AG09319 (cell line): ENCODE measurements at places on chromosomes 13 and 19.

DNA sequence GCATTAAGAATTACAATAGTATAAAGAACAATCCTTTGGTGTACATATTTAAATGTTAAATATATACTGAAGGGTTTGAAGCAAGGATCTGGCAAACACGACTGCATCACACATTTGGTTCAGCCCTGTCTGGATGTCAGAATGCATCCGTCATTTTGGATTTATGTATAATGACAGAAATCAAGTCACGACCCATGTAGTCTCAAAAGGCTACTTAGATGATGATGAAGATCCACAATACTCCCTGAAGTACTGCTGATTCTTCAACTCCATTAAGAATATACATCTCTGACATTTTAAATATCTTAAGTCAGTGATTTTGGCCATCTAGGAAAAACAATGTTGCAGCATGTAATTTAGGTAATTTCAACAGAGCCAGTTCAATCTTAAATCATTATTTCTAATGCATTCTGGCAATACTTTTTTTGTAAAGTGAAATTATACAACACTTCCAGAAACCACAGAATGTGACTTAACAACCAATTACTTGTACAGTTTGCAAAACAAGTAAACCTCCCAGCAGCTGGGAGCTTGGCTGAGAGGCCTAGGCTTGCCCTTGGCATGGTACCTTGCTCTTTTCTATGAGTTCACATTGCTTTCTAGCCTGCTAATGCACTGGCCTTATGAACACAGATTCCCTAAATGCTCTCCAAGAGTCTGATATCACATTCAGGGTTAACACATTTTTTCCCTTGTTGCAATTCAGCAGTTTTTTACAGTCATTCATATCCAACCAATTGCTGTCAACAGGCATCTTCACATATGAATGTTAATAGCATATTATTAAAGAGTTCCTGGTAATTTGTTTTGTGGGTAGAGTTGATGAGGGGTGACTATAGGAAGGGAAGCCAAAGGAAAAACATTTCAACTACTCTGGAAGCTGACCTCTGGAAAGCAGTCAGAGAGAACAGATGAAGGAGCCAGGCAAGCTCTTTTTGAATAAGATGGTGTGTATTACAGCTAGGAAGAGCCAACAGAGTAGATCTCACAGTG is 175.2 kb downstream of the ENOX1 start:
- DNase-seq = no peak

DNA sequence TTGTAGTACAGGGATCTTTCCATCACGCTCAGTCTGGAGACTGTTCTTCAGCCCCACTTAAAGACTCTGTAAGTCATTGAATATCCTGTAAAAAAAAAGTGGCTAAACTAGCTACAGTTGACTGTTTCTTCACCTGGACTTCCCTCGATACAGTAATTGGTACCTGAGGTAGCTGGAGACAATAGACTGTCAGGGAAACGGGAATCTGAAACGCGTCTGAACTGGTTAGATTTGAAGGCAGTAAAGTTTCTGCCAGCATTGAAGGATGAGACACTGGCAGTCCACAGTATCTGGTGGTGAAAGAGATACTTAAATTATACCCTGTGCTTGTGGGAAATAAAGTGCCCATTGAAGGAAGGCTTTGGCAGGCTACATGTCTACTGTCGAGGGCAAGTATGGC is 550.5 kb downstream of the IRS2 start:
- no peak for DNase-seq

DNA sequence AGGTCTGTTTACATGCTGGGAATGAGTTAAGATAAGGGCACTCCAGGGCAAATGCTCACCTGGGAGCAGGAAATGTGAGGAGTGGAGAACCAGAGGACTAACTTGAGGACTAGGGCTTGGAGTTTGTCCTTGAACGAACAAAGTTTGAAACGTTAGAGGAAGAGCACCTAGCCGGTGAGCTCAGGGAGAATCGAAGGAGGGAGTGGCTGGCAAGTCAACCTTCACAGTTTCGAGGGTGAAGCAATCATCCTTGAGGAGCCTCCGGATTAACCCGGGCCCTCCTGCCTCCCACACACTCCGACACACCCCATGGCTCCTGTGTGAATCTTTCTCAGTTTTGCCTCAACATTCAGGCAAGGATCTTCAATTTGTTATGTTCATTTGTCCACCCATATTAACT is 58.6 kb downstream of the LMO7 start:
- DNase-seq = no peak

GRCh38 chr19:13484166-13484565 is 22.1 kb downstream of the CACNA1A start:
- DNase-seq = no peak

- DNase-seq = no peak
Measured at GRCh38 chr19:10655457-10656312, 1.5 kb downstream of the ILF3 start.

DNA sequence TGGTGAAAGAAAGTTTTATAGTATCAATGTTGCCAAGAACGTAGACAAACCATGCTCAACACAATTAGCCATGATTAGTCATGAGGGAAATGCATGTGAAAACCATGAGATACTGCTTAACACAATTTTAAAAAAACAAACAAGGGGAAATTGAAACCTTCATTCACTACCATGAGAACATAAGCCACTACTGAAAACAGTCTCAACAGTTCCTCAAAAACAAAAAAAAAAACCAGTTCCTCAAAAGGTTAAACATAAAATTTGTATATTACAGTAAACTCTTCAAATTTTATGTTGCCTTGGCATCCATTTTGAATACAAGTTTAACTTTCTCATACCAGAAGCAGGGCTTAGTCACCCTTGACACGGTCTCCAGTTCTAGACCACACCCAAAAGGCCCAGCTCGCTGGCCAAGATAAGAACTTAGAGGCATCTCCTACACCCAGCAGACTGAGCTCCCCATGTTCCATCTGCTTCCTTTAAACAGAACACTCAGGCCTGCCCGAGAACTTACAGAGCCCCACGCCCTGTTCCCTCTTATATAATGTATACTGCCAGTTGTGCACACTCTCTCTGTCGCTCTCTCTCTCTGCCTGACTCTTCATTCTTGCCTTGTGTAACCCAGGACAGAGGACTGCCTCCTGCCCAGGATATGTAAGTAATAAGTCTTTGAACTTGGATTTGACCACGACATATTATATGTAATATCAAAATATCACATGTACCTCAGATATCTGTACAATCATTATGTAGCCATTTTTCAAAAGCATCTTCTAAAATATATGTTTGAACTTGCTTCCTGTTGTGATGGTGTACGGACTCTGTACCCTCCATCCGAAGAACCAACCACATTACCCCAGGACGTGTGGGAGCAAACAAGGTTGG is 67.4 kb downstream of the STK24 start:
- DNase-seq = peak; percentile 79

DNA sequence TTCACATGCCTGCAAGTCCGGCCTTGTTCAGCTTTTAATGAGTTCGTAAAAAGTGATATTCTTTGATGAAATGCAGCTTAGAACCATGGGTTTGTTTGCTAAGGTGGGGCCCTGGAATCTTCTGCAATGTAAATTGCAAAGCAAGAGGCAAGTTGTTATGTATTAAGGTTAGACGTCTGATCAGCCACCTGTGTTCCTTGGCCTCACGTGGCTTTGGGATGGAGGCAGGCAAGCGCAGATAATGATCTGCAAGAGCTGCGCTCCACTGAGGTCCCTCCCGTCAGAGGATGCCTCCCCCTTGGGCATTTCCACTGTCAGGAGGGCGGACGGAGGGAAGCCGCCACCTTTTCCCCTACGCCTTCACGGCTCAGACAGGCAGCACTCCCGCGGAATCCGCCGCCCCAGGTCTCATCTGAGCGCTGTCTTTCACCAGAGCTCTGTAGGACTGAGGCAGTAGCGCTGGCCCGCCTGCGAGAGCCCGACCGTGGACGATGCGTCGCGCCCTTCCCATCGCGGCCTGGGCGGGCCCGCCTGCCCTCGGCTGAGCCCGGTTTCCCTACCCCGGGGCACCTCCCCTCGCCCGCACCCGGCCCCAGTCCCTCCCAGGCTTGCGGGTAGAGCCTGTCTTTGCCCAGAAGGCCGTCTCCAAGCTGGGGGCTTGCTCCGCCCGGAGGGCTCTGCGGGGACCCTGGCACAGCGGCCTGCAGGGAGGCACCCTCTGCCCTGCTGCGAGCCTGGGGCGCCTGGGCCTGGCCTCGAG is 110.9 kb downstream of the CRYL1 start:
- no peak for DNase-seq

DNA sequence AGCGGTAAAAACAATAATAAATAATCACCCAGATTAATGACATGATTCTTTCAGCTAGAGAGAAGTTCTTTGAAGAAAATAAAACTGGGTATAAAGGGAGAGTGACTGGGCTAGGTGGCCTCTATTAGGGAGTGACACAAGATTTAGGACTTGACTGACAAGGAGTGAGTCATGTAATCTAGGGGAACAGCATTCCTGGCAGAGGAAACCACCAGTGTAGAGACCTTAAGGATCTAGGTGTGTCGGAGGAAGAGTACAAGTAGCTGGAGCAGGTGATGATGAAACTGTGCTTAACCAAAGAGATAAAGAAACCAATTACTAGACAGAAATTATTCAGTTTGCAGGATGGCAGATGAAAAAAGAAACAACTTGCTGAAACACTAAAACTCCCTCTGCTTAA is 248.0 kb downstream of the RFC3 start:
- no peak for DNase-seq

- no peak for DNase-seq
Measured at GRCh38 chr13:113851826-113852535, 11.9 kb downstream of the GAS6 start.

DNA sequence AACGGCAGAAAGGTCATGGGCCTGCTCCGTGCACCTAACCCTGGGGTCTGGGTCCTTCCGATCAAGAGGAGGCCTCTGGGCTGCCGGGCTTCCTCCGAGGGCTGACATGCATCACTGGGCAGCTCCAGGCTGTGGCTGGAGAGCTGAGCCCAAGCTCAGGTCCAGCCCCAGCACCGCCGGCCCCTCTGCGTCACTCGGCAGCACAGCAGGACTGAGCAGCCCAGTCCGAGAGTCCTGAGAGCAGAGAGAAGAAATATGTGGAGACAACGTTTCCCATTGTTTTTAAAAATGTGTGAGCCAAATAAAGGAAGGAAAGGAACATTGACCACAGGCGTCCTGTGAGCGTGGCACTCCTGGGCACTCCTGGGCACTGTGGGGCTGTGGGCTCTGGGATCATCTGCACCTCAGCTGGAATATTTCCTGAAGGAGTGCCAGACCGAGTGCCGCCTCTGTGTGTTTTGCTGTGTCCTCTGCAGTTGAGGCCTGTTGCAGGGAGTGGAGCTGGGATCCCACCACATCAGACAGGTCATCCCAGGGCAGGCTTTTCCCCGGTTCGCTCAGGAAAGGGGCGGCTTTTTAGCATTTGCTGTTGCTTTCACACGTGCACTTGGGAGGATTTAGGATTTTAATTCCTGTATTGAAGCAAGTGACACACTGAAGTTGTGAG is 37.8 kb upstream of the TFDP1 start:
- DNase-seq = no peak

DNA sequence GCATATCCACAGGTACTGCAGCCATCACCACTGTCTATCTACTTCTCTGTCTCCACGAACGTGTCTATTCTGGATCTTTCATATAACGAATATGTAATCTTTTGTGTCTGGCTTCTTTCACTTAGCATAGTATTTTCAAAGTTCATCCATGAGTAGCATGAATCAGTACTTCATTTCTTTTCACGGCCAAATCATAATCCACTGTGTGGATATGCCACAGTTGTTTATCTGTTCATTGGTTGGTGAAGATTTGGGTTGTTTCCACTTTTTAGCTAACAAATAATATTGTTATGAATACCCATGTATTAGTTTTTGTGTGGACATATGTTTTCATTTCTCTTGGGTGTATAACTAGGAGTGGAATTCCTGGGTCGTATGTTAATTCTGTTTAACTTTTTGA is 14.4 kb downstream of the RGCC start:
- DNase-seq = no peak

DNA sequence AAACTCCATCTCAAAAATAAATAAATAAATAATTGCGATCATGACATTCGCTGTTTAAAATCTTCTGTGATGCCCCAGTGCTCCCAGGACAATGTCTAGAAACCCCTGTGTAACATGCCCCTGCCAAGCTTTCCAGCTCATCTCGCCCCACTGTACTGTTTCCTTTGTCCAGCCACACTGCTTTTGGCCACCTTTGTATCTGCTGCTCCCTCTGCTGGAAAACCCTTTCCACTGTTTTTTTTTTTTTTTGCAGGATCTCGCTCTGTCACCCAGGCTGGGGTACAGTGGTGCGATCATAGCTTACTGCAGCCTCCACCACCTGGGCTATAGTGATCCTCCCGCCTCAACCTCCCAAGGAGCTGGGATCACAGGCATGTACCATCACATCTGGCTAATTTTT is 7.5 kb downstream of the PLAUR start:
- no peak for DNase-seq

DNA sequence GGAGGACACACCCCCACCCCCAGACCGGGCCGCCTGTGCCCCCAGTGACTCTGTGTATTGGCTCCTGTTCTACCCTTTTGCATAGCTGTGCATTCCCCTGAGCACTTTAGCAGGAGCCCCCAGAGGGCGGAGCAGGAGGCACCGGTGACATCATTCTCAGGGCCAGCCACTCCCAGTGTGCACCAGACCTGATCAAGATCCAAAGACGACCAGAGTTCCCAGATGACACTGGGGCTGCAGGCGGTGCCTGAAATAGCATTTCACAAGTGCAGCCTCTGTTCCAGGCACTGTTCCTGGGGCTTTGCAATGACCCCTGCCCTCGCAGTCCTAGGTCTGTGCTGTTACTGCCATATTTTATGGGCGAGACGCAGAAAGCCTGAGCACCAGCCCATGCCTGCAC is 14.5 kb upstream of the PTPRS start:
- no peak for DNase-seq

DNA sequence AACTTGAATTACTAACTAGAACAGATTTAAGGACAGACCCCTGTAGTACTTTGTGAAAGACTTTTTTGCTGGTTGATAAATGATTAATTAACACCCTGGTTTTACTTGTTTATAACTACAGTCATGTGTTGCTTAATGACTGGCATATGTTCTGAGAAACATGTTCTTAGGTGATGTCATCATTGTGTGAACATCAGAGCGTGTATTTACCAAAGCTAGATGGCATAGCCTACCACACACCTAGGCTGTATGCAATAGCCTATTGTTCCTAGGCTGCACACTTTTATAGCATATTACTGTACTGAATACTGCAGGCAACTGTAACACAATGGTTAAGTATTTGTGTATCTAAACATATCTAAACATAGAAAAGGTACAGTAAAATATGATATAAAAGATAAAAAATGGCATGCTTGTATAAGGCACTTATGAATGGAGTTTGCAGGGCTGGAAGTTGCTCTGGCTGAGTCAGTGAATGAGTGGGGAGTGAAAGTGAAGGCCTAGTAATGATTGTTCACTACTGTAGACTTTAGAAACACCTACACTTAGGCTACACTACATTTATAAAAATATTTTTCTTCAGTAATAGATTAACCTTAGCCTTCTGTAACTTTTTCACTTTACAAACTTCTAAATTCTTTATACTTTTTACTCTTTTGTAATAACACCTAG is 260.3 kb downstream of the KCNRG start:
- no peak for DNase-seq

- peak; percentile 28 for DNase-seq
Measured at GRCh38 chr19:58519087-58519354, 589 bp downstream of the ZBTB45 start.

GRCh38 chr13:25946321-25946720 is 105.5 kb downstream of the SHISA2 start:
- DNase-seq = no peak

- DNase-seq = peak; percentile 44
Measured at GRCh38 chr13:94154367-94154766, 325.1 kb downstream of the DCT start.

- no peak for DNase-seq
Measured at GRCh38 chr13:44747179-44747578, 171.0 kb upstream of the TSC22D1 start.
